GDM1 (cell line): ENCODE measurements at places on chromosomes 12 and 14.

GRCh38 chr12:56317675-56318074 is 1.9 kb upstream of the CNPY2 start:
- DNase-seq = no peak

GRCh38 chr14:90491221-90491885 is 94.5 kb downstream of the CALM1 start:
- no peak for DNase-seq

DNA sequence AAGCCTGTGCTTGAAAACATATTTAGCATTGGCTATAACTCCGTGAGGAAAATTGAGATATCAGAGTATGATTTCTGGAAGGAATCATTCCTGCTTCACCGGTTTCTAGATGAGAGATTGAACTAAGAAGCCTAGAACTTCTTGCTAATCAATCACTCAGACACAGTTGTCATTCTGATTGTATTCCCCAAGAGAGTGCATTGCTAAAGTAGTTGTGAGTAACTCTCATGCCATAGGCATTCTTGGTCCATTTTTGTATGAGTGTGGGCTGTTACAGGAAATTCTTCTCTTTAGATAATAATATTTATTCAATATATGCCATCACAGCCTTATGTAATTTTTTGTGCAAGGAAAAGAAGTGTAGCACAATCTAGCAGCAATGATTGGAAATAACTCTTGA is 893.3 kb upstream of the MDGA2 start:
- no peak for DNase-seq

DNA sequence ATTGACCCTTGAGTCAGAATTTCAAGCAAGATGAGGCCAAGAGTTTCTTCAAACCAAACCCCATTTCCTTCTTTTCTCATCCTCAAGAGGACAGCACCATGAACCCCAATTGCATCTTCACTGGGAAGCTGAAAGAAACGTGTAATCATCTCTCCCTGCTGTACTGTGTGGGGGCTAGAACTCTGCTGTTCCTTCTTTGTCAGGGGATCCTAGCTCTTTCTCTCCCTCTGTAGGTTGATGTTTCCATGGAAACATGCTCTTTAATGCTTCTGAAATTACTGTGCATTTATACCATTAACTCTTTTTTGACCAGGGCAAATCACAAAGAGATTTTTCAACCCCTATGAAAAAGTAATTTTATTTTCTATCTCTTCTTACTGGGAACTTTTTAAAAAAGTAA is 295.1 kb downstream of the GRIN2B start:
- no peak for DNase-seq

DNA sequence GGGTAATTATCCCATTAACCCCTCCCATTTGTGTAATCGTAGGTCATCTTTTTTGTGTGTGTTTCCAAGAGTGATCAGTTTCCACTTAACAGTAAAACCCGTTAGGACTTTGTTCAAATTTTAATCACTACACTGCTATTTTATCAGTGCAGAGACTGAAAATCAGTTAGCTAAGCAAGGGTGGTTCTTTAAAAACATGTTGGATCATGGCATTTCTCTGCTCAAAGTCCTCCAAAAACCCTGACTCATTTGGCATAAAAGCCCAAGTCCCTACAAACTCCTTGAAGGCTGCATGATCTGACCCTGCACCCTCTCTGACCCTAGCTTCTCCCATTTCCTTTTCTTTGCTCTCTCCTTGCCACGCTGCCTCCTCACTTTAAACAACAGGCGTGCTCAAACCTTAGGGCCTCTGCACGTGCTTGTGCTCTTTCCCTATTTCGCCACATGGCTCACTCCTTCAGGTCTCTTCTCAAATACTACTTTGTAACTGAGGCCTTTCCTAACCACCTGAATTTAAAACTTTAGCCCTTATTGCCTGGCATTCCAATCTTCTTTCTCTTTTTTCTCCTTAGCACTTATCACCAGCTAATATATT is 13.2 kb upstream of the OVCH1 start:
- DNase-seq = no peak

DNA sequence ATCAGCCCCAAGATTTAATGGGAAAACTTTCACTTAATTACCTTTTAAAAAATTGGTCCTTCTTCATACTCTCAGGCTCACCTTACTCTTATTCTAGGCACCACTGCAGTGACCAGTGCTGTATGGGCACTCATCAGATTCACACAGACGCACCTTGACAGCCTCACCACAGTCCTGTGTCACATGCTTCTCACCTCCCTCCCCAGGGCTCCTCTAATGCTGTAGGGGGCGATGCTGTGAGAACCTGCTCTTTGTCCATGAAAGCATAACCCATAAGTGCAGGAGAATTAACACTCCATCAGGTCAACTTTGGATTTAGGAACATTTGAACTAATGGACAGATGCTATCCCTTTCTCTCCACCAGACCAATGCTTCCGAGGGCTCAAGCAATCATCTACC is 13.9 kb upstream of the PPP4R3A start:
- no peak for DNase-seq

GRCh38 chr14:50396631-50397389 is at the start of gene CDKL1:
Gene CDKL1 (minus strand): TSS chr14:50396881. CDS start chr14:50395868, 1,013 bp downstream.
- DNase-seq = peak; percentile 14

GRCh38 chr14:89254166-89254909 is 162.7 kb downstream of the FOXN3 start:
- DNase-seq = no peak

- DNase-seq = no peak
Observed at GRCh38 chr12:28057856-28058615, 85.5 kb upstream of the PTHLH start.

DNA sequence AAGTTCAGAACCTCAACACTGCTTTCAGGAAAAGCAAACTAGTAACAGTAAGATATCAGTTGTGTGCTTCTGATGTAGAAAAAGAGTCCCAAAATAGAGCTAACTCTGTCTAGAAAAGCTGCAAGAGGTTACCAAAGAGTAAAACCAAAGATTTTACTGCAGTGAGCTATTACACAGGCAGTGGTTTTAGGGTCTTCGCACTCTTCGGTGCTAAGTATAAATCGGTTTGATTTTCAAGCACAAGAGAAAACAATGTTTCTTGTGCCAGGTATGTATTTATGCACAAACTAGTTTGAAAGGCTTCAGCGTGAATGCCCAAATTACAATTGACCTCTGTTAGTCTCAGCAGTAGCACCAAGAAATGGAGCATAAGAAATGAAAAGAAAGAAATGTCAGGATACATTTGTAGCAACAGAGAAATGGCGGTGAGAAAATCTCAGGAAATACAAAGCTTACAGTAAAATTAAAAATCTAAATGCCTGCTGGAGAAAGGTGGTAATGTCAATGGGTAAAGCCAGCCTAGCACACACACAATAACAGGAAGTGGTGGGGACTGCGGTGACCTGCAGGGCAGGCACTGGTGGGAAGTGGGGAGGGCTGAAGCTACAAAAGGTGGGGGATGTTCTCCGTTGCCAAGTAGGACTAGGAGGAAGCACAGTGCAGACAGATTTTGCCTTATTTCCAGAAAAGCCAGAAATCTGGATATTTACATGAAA is 18.0 kb upstream of the DYRK2 start:
- peak; percentile 83 for DNase-seq

DNA sequence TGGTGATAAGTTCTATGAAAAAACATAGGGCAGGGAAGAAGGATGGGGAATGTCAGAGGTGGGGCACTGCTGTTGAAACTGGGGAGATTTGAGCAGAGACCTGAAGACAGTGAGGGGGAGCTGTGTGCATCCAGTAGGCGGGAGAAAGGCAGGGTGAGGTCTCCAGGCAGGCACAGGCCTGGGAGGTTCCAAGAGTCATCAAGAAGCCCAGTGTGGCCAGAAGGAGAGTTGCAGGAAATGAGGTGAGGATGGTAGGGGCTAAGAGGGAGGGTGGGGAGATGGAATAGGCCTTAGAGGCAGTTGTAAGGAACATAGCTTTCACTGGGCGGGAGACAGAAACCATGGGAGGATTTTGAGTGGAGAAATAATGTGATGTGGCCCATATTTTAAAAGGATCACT is 341.8 kb downstream of the GLT1D1 start:
- no peak for DNase-seq

- no peak for DNase-seq
Observed at GRCh38 chr12:58918469-58918844, 1.8 kb downstream of the LRIG3 start.

- no peak for DNase-seq
Observed at GRCh38 chr14:63793376-63793775, 59.4 kb upstream of the SYNE2 start.

DNA sequence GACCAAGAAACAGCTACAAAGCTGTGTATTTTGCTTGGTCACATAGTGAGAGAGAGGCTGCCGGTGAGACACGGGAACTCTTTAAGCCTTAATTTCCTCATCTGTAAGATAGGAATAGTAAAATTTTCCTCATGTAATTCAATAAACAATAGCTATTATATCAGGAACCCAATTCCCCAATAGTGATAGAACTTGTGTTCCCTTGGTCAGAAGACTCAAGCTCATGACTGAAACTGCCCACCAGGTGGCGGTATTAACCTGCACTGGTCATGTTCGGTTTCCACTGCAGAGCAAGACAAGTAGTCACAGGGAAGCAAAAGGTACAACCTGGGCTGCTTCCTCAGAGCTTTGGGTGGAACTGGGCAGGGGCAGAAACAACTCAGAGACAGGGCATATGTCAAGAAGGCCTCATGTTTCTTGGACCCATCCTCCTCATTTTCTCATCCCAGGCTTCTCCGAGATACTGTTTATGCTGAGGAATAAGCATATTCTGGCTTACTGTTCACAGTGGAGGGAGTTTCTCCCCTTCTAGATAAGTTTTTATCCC is 4.2 kb upstream of the AJUBA start:
- peak; percentile 75 for DNase-seq

DNA sequence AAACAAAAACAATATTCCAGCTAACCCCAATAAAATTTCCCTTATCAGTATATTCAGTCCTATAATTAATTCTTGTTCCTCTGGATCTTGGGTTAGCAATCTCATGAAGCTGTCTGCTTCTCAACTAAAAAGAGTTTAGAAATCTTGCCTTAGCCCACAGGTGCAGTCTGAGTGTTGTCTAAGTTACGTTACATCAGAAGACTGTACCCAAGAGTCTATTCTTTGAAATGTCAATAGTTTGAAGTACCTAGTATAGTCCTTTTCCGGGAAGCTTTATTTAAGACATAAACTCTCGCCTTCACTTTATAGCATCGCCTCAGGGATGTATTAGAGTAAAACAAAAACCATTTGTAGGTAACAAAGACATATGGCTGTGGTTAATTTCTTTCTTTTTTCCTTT is 465.1 kb downstream of the FUT8 start:
- no peak for DNase-seq

- no peak for DNase-seq
Observed at GRCh38 chr12:10194160-10194670, 15.4 kb downstream of the TMEM52B start.

DNA sequence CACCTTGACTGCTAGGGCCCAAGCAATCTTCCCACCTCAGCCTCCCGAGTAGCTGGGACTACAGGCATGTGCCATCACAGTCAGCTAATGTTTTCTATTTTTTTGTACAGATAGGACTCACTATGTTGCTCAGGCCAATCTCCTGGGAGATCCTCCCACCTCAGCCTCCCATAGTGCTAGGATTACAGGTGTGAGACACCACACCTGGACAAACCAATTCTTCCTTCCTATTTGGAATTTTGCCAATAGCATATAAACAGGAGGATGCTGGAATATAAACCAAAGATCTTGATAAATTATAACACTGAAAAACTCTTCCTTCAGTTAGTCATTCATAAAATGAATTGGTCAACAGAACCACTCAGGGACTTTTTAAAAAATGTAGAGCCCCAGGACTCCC is 8.4 kb downstream of the ACIN1 start:
- no peak for DNase-seq

GRCh38 chr14:20712904-20713303 is 24.3 kb downstream of the ANG start:
- DNase-seq = no peak

GRCh38 chr14:104135904-104136471 is 2.4 kb upstream of the KIF26A start:
- DNase-seq = no peak
